ENCODE measurements at places on chromosomes 12 and 14.

GRCh38 chr12:19916196-19916753, 452.1 kb upstream of the PDE3A start:
- no peak for DNase-seq

DNA sequence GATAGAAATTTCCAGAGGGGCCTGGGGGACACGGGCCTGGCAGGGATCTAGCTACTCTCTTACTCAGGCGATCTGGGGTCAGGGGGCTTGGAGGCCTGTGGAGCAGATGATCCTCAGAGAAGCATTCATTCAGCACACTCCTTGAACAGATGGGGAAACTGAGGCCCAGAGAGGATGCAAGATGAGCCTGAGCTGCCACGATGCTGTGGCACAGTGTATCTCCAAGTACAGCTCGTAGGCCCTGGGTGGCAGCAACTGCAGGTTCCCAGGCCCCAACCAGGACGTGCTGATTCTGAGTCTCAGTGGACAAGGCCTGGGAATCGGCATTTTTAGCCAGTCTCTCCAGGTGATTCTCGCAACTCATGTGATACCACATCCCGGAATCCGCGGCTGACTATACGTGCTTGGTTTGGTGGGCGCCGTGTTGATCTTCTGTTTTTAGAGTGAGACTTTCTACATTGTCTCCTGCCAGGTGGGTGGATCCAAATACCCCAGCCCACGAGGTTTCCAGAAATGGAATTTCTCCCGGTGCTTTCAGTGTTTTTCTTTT, 22.5 kb downstream of the ADGRD1 start:
- no peak for DNase-seq

DNA sequence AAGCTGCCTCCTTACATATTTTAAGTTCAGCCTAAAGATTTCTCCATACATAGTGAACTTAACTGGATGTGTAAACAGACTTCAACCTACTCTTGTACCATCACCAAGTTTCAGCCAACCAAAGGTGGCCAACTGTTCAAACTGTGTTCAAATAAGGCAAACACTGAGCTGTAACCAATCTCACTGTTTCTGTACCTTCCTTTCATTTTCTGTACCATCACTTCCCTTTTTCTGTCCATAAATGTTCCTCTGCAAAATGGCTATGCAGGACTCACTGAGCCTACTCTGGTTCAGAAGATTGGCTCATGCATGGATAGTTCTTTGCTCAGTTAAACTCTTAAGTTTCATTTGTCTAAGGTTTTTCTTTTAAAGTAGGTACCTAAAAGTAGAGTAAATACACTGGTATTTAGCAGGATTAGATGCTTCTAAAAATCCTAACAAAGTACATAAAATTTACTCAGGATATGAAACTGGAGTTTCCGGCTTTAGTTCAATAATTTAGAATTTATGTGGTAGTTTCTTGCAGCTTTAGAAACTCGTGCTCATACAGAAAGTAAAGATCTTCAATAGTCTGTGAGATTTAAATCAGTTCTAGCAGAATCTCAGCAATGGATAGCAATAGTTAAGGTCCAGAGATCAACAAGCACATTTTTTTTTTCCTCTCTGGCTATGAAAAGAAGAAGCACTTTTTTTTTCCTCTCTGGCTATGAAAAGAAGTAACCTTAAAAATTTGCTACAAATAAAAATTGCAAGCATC, 282.0 kb upstream of the PPFIA2 start:
- DNase-seq: no peak

- no peak for DNase-seq
These were observed 51.9 kb downstream of the HMGA2 start for GRCh38 chr12:65876161-65876560.

DNA sequence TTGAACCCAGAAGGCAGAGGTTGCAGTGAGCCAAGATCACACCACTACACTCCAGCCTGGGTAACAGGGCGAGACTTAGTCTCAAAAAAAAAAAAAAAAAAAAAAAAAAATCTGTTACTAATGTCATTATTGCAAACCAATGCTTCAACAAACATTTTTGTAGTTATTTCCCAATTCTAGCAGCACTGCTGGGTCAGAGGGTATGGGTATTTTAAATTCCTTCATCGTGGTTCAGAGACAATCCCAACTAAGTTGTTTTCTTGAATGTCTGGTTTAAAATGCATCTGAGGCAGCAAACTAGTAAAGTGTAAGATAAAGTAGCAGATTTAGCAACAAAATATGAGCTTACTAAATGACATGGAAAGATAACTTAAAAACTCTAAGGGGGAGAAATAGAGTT, 65.6 kb downstream of the FERMT2 start:
- DNase-seq: no peak
